NCI-H1417 (cell line): ENCODE measurements at places on chromosomes 7 and 10.

GRCh38 chr10:110430340-110431273, 67.1 kb upstream of the DUSP5 start:
- no peak for DNase-seq

DNA sequence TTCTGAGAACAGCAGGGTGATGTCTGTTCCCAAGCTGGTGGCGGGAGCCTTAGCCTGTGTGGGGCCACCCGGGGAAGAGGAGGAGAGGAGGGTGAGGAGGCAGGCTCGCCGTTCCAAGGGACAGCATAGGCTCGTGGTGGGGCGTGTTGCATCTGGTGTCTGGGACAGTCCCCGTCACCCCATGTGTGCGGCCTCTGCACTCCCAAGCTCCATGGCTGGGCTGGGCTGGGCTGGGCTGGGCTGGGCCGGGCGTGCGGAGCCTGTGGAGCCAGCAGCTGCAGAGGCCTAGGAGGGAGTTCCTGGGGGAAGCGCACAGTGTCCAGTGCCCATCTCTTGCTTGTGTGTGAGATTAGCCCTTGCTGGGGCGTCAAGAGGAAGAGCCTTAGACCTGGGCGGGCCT, 20.9 kb upstream of the TTYH3 start:
- no peak for DNase-seq

- DNase-seq = no peak
Observed at GRCh38 chr10:29205787-29206186, 83.1 kb upstream of the LYZL1 start.

DNA sequence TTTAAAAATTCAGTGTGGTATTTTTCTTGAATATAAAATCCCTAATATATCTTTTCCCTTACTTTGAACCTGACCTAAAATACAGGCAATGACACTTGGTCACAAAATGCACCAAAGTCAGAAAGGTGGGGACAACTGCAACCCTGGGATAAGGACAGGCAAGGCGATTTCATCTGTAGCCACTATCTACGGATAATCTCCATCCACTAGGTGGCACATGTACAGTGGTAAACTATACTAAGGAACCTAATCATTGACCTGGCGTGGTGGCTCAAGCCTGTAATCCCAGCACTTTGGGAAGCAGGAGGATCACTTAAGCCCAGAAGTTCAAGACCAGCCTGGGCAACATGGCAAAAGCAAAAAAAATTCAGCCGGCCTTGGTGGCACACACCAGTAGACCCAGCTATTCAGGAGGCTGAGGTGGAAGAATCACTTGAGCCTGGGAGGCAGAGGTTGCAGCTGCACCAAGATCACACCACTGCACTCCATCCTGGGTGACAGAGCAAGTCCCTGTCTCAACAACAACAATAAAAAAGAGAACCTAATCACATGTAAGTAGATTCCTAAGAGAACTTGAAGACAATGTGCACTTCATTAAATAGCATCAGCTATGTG, 98.9 kb downstream of the KMT2C start:
- peak; percentile 30 for DNase-seq

GRCh38 chr10:71087622-71088021, 124.7 kb upstream of the UNC5B start:
- no peak for DNase-seq

DNA sequence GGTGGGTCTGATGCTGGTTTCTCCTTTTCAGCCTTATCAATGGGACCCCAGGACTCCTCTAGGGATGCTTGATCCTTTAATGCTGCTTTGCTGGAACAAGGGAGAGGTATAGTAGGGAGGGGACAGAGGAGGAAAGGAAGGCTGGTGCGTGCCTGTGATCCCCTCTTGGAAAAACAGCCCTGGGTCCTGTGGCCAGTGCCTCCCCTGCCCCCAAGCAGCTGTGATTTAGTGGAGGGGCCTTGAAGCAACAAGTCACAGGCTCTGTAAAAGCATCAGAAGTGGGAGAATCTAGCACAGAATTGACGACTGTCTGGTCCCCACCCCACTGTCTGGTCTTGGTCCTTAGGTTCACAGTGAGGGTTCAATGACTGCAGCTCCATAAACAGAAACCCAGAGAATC, 237.7 kb downstream of the SKAP2 start:
- no peak for DNase-seq
